ENCODE measurements at places on chromosomes 6 and 20. TPM values are rescaled to one million over a fixed set of nuclear protein-coding genes. Genes with fewer than 3 reads are reported as not detected.

Gene FAM50B
- total RNA-seq, result 14.7 TPM

Gene ZSCAN31
- total RNA-seq, result 0.88 TPM

Gene APOBEC2
- not detected for total RNA-seq

Gene BMP5
- not detected for total RNA-seq

Gene CLVS2
- not detected for total RNA-seq

Data from activated CD4-positive, alpha-beta memory T cell treated with anti-CD3 and anti-CD28 coated beads, Interleukin-2, amount 10 ng/mL, durations not matched to agents 7 days and 5 days (primary cell).